ENCODE measurements at places on chromosomes 16 and 17.

DNA sequence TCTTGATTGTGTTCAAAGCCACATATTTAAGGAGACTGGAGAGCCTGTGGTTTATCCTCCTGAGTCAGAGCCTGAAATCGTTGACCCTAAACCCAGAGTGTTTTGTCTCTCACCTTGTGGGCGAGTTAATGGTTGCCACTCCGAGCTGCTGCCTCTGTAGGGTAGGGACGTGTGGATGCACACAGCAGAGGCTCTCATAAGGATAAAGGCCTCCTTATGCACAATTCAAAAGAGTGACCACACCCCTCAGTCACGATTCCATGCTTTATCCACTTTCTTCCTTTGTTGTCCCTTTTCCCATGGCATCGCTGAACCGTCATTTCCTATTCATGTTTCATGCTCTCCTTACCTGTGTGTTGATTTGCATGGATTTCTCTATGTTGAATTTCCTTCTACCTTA is 805.0 kb upstream of the RBFOX1 start:
- DNase-seq: no peak
- H3K36me3 ChIP-seq: no peaks in the 10 kb centered on the region
- H3K27me3 ChIP-seq: no peaks in the 10 kb centered on the region
- H3K4me1 ChIP-seq: no peaks in the 10 kb centered on the region
- H3K4me3 ChIP-seq: no peak overlapping the region

GRCh38 chr16:67562526-67562917 is at the start of gene CTCF:
CTCF (plus strand) TSS chr16:67562526; CDS start chr16:67610833, 48,307 bp downstream.
- no peaks in the 10 kb centered on the region for H3K27me3 ChIP-seq
- peaks cover 3% of the 10 kb centered on the region for H3K36me3 ChIP-seq
- peak; percentile 85 for DNase-seq
- H3K4me3 ChIP-seq: peak within 1 kb of the TSS; percentile 93
- peak within 1 kb of the TSS; percentile 100 for H3K27ac ChIP-seq
- peaks cover 24% of the 10 kb centered on the region for H3K4me1 ChIP-seq

- H3K4me1 ChIP-seq: no peaks in the 10 kb centered on the region
- H3K36me3 ChIP-seq: no peaks in the 10 kb centered on the region
Observed at GRCh38 chr16:64380751-64381150, 741.1 kb downstream of the CDH11 start.

DNA sequence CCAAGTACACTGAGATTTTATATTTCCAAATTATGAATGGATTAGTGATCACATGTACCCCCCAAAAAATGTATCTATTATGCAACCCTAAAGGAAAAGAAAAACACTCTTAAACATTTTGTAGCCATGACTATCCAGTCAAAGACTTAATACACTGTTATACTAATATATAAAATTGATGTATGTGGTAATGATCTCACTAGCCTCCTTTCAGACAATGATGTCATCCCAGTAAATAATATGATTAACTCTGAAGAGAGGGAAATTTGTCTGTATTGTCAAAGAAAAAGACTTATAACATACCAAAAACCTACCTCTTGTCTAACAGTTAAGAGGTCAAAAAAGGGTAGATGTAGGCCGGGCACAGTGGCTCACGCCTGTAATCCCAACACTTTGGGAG is 80.7 kb downstream of the USP32 start:
- no peaks in the 10 kb centered on the region for H3K4me1 ChIP-seq
- DNase-seq: no peak
- no peak overlapping the region for H3K4me3 ChIP-seq

GRCh38 chr17:77644181-77645071 is 314.1 kb upstream of the TNRC6C start:
- DNase-seq: no peak
- H3K36me3 ChIP-seq: no peaks in the 10 kb centered on the region
- no peaks in the 10 kb centered on the region for H3K4me1 ChIP-seq
- H3K27ac ChIP-seq: no peak overlapping the region

DNA sequence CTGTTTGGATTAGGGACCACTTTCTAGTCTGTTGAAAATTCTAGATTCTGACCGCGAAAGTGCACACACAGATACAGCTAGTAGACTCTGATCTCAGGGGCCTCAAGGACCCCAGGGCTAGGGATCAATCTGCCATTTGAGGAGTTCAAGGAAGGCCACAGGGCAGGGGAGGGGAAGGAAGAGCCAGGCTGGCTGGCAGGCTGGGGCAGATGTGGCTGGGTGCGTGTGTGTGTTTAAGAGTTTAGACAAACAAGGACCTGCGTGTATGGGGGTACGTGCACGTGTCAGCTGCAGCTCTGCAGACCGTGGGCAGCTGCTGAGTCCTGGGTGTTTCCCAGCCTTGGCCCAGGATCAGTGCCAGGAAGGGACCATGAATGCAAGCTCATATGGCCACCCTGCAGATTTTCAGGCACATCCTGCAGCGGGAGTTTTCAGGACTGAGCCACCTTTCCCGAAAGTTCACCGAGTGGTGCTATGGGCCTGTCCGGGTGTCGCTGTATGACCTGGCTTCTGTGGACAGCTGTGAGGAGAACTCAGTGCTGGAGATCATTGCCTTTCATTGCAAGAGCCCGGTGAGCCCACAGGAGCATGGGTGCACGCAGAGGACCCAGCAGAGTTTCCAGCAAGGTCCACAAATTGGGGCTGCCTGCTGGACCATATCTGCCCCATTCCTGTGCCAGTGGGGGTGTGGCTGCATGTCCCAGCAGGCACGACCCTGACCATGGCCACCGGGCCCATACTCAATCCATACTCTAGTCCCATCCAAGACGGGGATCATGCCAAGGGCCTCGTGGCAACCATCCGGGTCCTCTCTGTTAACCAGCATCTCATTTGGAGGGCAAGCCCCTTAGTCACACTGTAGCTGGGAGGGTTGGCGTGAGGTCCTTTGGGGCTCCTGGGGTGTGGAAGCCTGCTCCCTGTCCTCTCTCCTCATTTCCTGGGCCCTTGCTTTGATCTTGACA is 10.6 kb downstream of the TRPV2 start:
- H3K4me3 ChIP-seq: no peak overlapping the region
- H3K27me3 ChIP-seq: no peaks in the 10 kb centered on the region
- no peaks in the 10 kb centered on the region for H3K4me1 ChIP-seq
- H3K27ac ChIP-seq: no peak overlapping the region
- no peak for DNase-seq

- no peak overlapping the region for H3K27ac ChIP-seq
- H3K4me1 ChIP-seq: no peaks in the 10 kb centered on the region
- H3K27me3 ChIP-seq: no peaks in the 10 kb centered on the region
- no peak for DNase-seq
- no peaks in the 10 kb centered on the region for H3K36me3 ChIP-seq
Observed at GRCh38 chr16:81997738-81998137, 13.5 kb downstream of the SDR42E1 start.

GRCh38 chr17:55533608-55534007 is 22.4 kb upstream of the SMIM36 start:
- no peak overlapping the region for H3K4me3 ChIP-seq
- no peaks in the 10 kb centered on the region for H3K36me3 ChIP-seq
- no peaks in the 10 kb centered on the region for H3K27me3 ChIP-seq
- no peak for DNase-seq
- H3K27ac ChIP-seq: no peak overlapping the region

DNA sequence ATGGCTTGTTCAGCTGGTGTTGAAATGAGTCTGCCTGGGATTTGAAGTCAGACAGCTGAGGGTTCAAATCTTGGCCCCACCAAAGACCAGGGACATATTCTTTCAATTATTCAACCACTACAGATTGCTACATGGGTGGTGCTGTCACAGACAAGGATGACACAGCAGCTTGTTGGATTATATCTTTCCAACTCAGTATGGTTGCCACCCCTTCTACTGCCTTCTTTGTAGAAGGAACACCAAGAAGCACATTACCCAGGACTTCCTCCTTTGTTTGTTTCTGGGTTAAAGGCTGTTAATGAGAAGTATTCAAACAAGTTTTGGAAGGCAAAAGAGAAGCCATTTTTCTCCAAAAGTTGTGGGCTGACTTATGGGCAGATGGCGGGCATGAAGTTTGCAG is 78.6 kb downstream of the COPRS start:
- H3K36me3 ChIP-seq: no peaks in the 10 kb centered on the region
- no peak overlapping the region for H3K27ac ChIP-seq
- no peak for DNase-seq
- H3K4me1 ChIP-seq: no peaks in the 10 kb centered on the region
